Esophagus squamous epithelium (tissue), 5 donors: ENCODE measurements at places on chromosomes 2 and 18.

DNA sequence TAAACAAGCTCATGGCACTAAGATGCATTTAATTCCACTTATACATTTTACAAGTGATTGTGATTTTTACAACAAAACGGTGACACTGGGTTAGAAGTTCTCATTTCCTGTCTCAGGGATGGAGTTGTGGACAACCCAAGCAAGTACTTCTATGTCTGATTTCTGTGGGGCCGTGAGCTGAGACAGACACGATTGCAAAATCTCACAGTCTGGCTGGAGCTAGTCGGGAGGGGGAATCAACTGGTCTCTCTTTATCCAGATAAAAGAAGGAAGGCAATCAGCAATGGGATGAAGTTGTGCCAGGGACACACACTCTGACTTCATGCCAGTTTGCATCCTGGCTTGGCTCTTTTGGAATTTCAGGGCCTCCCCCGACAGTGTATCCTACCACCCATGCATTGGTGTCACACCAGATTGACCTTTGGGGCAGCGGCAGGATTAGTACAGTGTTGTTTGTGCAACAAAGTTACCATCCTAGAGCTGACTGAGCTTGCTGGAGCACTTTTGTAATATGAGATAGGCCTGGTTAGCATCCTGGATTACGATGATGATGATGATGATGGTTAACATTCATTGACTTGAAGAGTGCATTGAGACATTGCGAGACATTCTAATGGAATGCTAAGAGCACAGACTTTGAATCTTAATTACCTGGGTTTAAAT, 98.8 kb downstream of the CTAGE1 start:
- DNase-seq, result no peak

DNA sequence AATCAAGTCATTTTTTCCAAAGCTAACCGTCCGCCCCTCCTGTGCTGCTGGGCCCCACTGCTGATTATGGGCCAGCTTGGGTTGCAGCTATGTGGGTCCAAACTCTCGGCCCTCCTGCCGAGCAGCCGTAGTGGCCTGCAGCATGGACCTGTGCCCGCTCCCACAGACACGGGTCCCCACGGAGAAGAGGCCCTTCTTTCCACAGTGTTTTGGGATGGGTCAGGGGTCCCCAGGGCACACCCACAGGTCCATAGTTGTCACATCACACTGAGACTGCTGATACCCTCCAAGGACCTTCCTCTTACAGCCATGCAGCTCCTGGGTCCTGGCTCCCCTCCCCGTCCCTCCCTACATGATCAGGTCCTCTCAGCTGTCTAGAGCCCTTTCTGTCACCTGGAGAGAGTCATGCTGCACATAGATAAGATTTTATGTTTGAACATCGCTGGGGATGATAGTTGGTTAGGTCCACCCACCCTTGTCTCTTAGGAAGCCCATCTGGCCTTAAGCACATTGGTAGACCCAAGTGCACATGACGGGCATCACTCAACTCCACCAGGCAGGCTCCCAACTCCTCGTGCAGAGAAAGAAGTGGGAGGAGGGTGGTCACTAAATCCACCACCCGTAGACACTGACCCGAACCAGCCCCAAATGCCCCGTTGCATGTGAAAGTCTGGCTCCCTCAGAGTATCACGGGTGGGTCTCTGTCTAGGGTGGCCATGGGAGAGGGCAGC, 17.5 kb downstream of the GPR55 start:
- no peak for DNase-seq

GRCh38 chr2:16316456-16317210, 349.0 kb downstream of the CYRIA start:
- no peak for DNase-seq

DNA sequence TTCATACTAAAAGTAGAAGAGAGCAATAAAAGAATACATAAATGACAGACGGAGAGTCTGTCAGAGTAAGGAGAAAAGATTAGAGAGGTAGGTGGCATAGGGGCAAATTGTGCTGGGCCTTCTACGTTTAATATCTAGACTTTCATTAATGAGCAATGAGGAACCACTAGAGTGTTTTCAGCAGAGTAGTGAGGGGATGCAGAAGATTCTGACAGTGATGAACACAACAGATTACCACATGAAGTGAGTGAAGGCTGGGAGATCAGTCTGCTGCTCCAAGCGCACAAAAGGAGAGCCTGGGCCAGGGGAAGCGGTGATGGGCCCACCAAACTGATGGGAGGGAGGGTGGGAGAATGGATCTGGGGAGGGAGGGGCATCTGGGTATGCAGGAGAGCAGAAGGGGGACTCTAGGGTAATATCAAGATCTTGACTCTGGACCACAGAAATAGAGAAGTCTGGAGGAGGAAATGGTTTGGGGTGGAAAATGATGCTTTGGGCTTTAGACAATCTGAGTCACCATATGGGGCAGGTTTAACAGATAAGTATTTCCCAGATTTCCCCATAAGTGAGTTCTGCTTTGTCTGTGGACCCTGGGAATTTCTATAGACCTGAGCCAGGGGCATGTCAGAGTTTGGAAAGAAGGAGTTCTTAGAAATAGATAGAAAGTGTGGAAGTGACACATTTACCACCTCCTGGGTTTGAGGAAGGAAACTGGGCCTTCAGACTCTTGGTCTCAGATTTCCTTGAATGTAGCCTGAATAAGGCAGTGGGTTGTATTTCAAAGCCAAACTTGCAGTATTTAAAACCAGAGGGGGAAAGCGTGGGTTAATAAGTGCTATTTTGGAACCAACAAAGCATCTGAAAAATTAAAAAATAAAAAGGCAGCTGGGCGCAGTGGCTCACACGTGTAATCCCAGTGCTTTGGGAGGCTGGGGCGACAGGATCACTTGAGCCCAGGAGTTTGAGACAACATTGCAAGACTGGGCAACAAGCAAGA, 15.0 kb upstream of the IL1A start:
- DNase-seq, result no peak

DNA sequence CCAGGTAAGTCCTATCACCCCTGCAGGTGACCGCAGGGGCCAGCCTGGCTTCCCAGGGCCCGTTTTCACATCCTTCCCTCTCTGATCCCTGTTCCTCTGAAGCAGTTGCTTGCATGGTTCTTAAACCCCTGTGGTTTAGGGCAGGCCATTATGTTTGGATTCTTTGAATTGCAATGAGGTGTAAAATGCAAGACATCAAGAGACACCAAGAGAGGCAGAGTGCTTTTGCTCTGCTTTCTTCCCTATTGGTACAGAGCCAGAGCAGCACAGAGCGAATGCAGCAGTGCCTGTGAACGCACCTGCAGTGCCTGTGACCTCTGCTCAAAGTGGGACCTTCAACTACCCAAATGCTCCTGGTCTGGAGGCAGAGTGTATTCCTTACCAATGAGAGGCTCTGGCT, 7.6 kb downstream of the RFX8 start:
- DNase-seq, result no peak

GRCh38 chr2:207920321-207920720, 105.0 kb downstream of the PLEKHM3 start:
- DNase-seq, result no peak

DNA sequence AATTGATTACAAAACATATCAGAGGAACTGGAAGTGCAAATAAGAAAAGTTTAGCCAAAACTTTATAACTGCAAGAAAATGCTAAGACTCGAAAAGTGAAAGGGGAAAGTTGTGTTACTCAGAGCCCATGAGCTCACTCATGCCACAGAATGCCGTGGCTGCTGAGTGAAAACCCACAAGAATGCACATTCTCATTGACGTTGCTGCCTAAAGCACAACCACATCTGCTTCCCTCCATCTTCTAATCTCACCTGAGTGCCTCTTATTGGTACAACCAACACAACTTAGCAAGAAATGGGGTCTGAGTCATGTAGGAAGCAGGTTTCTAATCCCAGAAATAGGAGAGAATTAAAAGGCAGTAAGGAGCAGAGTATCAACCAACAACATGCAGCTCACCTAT, 259.7 kb downstream of the LNPK start:
- no peak for DNase-seq

DNA sequence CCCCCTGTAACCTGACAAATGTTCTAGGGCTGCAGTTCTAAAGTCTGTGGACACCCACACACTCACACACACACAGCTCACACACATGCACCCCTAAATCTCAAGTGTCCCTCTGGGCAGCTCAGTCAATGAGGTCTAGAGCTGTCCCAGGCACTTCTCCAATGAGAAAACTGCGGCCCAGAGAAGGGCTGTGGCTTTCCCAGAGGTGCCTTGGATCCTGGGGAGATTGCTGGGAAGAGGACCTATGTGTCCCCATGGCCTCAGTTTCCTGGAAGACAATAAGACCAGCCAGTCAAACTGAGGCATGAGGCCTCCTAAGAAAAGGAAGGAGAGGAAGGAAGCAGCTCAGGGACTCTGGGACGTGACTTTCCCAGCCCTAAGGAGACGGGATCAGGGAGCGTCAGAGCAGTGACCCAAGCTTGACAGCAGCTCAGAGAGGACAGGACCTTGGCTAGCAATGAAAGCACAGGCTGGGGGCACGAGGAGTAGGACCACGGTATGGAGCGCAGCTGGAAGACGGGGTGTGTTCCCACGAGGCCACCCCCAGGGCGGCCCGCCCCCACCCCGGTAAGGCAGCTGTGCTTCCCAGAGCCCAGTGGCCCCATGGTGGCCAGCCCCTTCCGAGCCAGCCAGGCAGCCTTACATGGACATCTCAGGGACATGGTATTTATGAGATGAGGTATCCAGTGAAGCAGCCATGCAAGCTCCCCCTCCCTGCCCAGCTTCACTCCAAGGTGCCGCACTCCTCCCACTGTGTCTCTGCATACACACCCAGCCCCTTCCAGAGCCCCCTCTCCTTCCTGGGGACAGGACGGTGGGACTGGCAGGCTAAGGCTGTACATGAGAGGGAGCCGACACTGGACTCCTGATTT, 46.0 kb downstream of the TNS1 start:
- DNase-seq, result no peak

DNA sequence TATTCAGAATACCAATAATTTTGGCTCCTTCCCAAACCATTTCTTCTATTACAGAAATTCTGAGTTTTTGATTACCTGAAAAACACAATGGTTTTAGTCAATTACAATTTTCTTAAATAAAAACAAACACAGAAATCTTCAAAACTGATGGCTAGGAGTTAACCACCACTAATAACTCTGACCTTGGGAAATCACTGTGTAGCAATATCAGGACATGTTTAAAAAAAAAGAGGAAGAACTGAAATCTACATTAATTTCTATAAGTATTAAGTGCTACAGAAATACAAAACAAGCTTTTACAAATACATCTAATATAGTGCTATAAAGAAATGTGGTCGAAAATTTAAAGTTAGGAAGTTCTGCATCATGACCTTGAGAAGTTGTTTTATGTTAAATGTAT, 14.9 kb downstream of the L3MBTL4 start:
- DNase-seq, result no peak
